ENCODE measurements at places on chromosomes 7 and 10. TPM values are rescaled to one million over a fixed set of nuclear protein-coding genes. Genes with fewer than 3 reads are reported as not detected.

Gene NYAP1
- 1.2 TPM for total RNA-seq

Gene TBRG4
- 49.8 TPM for total RNA-seq

Gene FKBP6
- total RNA-seq = not detected

DNA sequence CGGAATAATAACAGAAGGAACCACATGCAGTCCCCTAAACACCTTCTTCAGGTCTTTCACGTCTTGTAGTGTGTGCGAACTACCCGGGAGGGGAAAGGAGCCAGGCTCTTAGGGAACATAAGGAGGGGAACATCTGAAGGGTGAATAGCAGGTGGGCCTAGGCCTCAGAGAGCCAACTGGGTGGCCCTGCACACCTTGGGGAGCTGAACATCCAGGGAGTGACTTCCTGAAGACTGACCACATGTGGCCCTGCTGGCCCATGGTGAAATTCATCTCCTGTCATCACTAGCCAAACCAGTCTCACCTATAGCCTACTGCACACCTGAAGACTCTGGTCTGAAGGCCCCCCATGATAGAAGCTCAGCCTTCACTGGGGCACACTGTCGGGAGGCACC is 5.6 kb downstream of the CALML3 start:
- DNase-seq = peak; percentile 41

- no peak for DNase-seq
These were observed 284.9 kb upstream of the COBL start for GRCh38 chr7:51601461-51601860.

DNA sequence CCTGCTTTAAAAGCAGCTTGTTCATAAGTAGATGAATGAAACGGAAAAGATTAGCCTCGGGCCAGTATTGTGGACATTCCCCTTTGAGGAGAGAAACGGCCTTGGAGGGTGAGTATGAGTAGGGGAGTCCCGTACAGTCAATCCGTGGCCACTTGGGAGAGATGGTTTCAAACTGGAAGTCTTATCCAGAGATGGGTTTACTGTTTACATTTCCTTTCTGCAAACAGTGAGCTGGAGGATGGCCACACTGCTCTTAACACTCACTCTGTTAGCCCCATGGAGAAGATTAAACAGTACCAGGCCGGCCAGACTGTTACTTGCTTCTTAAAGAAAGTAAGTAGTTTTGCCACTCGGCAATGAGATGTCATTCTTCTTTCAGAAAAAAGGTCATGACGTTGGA is 20.3 kb downstream of the CALHM2 start:
- no peak for DNase-seq

DNA sequence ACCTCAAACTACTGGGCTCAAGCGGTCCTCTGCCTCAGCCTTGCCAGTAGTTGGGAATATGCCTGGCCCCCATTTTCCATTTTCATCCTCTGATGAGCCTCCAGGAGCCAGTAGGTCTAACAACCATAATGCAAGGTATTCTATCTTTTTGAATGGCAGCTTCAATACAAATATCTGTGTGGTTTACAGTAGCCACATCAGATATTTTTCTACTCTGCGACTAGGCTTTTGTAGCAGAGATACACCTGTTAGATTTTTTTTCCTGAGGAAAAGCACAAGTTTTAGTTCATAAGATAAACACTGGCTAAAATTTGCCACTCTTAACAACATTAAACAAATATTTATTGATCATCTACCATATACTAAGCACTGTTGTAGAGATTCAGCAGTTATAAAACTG is 3.9 kb upstream of the GLCCI1 start:
- no peak for DNase-seq

GRCh38 chr7:4195660-4196059 is 486.4 kb upstream of the FOXK1 start:
- DNase-seq = no peak

All from mesenteric fat pad (tissue), 1 donor.